ENCODE measurements at places on chromosomes 1 and 21.

- no peak for DNase-seq
Observed at GRCh38 chr1:211637066-211637465, 38.4 kb downstream of the NEK2 start.

DNA sequence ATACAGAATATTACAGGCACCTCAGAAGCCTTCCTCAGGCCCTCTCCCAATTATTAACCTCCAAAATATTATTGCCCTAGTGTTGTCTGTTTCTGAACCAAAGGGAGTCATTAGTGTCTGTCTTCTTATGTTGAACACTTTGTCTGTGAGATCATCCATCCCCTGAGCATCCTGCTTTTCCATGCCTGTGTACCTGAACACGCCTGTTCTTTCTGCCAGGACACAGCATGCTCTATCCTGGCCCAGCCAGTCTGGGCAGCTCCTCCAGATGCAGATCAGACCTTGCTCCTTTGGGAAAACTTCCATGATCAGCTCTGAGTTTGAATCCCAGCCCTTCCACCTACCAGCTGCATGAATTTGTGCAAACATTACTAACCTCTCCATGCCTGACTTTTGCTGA is 11.0 kb upstream of the CDC42 start:
- no peak for DNase-seq

- no peak for DNase-seq
Observed at GRCh38 chr1:29631361-29631760, 395.0 kb downstream of the PTPRU start.

DNA sequence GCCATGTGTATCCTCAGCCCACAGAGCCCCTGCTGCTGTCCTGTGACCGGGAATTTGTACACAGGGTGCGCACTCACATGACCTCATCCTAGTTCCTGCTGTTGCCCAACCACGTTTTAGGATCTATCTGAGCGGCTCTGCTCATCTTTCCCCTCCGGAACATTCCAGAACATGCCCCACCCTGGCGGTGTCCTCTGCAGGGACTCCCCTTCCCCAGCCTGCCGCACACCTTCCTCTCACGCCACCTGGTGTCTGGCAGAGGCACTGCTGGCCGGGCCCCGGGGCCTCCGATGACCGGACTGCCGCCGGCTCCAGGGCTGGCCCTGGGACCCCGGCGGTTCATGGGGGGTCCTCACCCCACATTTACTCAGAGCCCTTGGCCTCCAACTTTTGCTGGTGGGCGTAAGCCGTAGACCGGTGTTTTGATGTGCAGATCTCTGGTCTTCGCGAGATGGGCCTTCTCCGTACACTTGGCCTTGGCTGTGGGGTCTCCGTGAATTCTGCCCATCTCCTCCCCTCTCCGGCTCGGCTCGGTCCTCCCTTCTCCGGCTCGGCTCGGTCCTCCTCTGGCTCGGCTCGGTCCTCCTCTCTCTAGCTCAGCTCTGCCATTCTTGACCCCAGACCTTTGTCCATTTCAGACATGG is 29.5 kb downstream of the ARHGEF16 start:
- no peak for DNase-seq

GRCh38 chr1:205703072-205703471 is 22.8 kb upstream of the SLC45A3 start:
- DNase-seq = no peak

GRCh38 chr1:78797108-78797781 is 147.6 kb downstream of the IFI44 start:
- DNase-seq = no peak

GRCh38 chr1:85612704-85613361 is 32.3 kb downstream of the CCN1 start:
- no peak for DNase-seq

- DNase-seq = no peak
Observed at GRCh38 chr1:87337606-87338005, 8.9 kb downstream of the LMO4 start.

- DNase-seq = no peak
Observed at GRCh38 chr1:194347200-194347599, 1160.8 kb upstream of the B3GALT2 start.

- DNase-seq = no peak
Observed at GRCh38 chr1:248805876-248806275, 19.8 kb downstream of the SH3BP5L start.

- DNase-seq = no peak
Observed at GRCh38 chr1:75412616-75413015, 198.3 kb downstream of the SLC44A5 start.

GRCh38 chr1:230573658-230574057 is 68.6 kb upstream of the COG2 start:
- DNase-seq = no peak

DNA sequence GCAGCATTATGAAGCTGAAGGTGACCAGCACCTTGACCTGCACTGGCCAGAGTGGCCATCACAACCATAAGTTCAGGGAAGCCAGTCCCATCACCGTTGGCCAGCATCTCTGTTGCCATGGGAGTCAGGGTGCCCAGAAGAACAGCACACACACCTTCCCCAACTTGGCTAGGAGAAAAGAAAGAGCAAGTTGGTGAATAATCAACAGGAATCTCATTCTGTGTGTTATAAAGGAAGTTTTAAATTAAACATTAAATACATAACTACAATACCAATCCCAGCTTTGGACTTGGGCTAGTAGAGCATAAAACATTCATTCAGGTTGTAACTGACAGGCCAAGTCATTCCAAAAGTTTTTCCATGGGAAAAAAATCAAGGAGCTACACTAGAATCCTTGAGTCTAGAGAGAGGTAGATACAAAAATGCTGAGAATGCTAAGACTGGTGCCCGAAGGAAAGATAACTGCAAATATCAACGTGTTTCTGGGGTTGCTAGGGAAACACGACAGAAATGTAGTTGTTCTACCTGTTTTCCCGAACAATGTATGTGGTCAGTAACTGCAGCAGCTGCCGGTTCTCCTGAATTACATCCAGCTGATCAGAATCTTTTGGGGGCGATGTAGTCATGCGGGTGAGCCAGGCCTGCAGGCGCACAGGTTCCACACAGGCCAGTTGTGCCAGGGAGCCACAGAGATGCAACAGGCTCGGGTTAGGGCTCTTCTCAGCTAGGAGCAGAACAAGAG is 45.6 kb downstream of the UBR4 start:
- no peak for DNase-seq

DNA sequence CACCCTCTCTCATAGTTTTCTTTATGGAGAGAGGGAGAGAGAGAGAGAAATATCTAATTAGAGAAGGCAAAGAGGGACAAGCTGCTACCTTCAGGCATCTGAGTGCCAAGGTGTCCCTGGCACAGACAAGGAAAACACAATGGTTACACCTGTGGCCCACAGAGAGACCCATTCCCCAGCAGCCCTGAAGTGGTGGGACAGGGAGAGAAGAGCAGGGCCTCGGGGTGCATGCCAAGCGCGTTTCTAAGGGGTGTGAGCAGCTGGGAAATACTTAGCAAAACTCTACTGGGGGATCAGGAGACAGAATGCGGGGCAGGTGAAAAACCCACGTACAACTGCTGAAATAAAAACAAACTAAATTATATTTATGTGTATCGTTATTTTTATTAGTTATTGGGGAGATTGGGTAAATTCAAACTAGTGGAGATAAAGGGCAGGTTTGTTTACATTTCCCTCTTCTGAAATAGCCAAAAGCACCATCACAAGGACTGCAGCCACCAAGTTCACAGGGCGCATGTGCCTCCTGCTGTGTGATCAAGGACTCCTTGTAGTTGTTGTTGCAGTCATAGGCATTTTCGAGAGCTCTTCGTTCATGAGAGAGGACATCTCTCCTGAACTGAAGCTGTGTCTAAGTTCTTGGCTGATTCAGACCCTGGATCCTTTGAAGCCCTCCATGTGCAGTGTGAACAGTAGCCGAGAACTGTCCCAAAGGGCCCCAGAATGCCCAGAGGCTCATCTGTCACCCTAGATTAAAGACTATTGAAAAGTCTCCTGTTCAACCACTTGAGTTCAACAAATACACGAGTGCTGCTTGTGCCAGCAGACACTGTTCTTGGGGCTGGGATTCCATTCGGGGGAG is 737 bp upstream of the SERPINC1 start:
- no peak for DNase-seq

DNA sequence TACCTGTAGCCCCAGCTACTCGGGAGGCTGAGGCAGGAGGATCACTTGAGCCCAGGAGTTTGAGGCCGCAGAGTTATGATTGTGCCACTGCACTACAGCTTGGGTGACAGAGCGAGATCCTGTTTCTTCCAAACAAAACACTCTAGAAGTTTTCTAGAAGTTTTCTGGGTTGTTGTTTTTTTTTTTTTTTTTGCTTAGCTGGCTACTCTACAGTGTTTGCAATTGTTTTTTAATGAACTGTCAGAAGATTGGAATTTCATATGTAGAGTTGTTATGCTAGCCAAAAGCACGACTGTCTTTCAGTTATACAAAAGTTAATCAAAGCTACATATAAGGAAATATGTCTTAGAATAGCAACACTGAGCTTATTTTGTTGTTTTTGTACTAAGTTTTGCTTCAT is 30.9 kb upstream of the NEXN start:
- no peak for DNase-seq

DNA sequence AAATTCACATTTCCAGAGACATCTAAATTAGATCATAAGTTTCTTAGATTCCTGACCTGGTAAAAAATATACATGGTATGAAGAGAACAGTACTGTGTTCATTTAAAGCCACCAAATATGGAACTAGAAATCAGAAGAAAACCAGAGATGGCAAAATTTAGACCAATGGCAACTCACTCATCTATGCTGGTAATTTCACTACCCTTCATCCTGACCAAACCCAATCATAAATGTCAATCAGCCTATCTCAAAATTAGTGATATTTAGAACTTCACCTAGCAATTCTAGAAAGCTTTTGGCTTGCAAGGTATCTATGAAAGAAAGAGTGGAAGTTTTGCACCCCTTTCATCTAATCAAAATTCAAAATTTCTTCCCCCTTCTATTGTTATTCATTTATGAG is 107.7 kb downstream of the NIBAN1 start:
- no peak for DNase-seq

GRCh38 chr1:76038287-76039004 is 36.1 kb upstream of the ST6GALNAC3 start:
- no peak for DNase-seq

GRCh38 chr1:173269490-173270230 is 62.5 kb upstream of the TNFSF4 start:
- DNase-seq = no peak

DNA sequence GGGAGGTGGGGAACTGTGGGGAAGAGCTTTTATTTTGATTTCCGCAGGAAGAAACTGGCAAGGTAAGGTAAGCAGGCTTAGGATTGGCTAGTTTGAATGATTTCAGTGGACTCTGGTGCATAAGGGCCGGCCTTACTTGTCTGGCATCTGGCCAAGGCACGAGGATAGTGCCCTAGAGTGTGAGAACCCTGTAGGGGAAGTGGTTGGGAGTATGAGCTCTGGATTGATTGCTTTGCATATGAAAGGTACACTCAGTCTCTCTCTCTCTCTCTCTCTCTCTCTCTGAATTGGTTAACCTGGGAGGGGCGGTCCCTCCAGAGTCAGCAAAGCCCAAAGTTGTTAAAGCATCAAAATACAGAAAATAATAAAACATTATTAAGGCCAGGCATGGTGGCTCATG is 463.0 kb downstream of the SIPA1L2 start:
- DNase-seq = no peak

- DNase-seq = no peak
Observed at GRCh38 chr1:232939748-232940147, 10.7 kb upstream of the NTPCR start.

- no peak for DNase-seq
Observed at GRCh38 chr1:167623951-167624350, 6.1 kb upstream of the RCSD1 start.

DNA sequence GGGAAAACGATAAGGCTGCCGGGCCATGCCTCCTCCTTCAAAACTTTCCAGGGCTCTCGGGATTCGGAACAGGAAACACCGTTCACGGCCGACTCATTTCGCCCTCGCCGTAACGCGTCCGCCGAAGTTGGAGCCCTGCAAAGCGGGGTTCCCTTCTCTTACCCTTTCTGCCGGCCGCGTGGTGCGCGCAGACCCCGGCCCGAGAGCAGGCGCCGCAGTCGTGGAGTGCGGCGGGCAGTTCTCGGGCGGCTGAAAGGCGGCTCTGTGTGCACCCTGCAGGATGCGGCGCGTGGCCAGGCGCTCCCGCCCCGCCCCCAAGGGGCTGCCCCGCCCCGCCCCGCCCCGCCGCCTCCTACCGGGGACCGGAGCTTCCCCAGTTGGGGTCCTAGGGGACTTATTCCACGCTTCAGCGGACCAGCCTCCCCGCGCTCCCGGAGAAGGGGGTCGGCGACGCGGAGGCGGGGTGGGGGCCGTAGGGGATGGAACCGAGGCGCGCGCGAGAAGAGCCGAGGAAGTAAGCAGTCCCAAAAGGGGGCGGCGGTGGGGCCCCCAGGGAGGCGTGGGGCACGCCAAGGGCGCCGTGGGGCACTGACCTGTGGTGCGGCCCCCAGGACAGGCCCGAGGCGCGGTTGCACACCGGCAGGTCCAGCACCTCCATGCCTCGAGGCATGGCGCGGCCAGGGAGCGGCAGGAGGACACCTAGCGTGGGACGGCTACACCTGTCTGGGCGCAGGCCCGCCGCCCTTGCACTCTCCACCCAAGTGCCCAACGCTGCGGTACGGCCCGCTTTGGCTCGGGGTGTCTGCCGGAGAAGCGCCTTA is at the start of gene MCOLN2:
MCOLN2 (minus strand) TSS at position 268 of the 821 bp plus-strand sequence; CDS start at position 27, 241 bp downstream.
- DNase-seq = no peak

DNA sequence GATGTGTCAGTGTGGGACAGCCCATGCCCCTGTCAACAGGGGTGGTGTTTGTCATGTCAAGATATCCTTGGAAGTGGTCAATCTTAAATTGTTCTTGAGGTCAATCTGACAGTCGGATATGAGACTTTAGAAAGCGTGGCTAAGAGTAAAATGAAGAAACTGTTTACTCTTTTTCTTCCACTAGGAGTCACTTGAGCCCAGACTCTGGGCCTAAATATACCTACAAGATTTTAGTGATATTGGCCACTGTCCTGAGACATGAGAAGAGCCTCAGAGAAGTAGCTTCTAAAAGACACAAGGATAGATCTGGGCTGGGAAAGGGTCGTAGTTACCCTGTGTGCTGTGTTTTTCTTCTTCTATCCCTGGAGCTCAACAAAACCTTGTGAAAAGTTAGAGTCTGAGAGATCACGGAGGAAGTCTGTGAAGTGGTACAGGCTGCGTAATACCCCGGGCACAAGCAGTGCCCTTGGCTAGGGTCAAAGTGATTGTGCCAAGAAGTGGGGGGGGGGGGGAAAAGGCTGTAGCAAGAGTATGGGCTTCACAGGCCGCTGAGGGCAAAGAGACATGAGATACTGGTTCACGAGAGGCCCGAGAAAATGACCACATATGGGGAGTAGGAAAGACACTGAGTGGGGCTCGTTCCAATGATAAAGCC is 355.2 kb upstream of the GREM2 start:
- no peak for DNase-seq

GRCh38 chr1:115364046-115364779 is 26.2 kb upstream of the NGF start:
- no peak for DNase-seq

- DNase-seq = no peak
Observed at GRCh38 chr1:156262461-156263287, 14.8 kb upstream of the PAQR6 start.

- no peak for DNase-seq
Observed at GRCh38 chr1:189336115-189337100, 1141.3 kb downstream of the BRINP3 start.

GRCh38 chr1:209876078-209876800 is 48.5 kb downstream of the UTP25 start:
- DNase-seq = no peak
